NCI-H460 (cell line): ENCODE measurements at places on chromosomes 1 and 21.

DNA sequence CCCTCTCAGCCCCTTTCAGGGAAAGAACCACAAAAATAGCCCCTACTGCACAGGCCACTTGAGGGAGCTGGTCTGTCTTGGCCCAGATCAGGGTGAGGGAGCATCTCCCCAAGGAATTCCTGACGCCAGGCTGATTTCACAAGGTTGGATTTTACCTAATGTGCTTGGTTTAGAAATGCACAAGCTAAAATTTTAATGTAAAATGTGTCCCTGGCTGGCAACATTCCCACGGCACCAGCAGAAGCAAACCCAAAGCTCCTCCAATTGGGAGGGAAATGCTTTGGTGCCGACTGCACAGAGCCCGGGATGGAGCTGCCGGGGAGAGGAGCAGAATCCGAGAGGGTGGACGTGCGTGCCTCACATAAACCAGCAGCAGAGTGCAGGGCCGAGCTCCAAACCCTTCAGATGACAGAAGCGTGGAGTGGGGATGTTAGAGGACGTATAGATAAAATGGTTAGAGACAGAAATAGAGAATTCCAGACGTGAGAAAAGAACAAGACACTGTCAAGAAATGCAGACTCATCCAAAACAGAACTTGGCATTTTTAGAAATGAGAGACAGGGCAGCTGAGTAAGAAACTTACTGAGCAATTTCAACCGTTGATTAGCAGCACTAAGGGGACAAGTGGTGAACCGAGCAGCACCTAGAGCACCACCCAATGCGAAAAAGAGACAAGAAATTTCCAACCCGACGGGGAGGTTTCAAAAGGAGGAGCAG, 41.6 kb upstream of the TMEM52 start:
- no peak for DNase-seq

GRCh38 chr1:157312082-157312812, 174.1 kb upstream of the ETV3 start:
- no peak for DNase-seq

DNA sequence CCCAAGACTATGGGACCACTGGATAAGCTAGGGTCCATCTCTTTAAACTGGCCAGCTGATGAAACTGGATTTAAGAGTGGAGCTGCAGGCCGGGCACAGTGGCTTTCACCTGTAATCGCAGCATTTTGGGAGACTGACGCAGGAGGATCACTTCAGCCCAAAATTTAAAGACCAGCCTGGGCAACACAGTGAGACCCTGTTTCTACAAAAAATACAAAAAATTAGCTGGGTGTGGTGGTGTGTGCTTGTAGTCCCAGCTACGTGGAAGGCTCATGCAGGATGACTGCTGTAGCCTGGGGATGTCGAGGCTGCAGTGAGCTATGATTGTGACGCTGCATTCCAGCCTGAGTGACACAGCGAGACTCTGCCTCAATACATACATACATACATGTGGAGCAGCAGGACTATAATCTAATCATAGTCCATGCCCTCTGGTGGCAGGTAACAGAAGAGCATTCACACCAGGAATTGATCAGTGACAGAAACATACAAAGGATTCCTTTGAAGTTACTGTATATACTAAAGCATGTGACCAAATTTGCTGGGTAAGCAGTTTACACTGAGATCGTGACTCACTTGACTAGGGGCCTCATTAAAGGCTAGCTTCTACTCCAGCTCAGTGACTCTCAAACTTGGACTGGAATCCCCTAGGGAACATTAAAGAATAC, 101.5 kb upstream of the SLFNL1 start:
- DNase-seq: peak; percentile 16

DNA sequence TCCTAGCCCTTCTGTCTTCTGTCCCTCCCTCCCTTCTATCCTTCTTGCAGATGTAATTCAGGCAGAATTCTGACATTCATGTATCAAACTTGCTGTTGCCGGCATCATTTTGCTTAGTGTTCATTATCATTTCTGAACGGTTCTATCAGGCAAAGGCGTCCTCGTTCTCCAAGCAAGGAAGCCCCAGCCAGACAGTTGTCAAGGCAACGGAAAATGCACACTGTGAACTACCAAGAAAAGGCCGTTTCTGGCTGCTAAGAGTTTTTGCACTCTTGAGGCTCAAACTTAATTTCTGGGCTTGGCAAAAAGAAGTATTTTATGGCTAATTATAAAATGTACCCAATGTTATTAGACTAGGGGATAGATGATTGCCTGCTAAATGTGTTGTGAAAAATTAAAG, 164.7 kb upstream of the KCNJ15 start:
- no peak for DNase-seq

- no peak for DNase-seq
Observed at GRCh38 chr1:86997538-86997937, 83.1 kb downstream of the HS2ST1 start.

GRCh38 chr1:159798893-159799292, 3.3 kb upstream of the FCRL6 start:
- DNase-seq: peak; percentile 83

DNA sequence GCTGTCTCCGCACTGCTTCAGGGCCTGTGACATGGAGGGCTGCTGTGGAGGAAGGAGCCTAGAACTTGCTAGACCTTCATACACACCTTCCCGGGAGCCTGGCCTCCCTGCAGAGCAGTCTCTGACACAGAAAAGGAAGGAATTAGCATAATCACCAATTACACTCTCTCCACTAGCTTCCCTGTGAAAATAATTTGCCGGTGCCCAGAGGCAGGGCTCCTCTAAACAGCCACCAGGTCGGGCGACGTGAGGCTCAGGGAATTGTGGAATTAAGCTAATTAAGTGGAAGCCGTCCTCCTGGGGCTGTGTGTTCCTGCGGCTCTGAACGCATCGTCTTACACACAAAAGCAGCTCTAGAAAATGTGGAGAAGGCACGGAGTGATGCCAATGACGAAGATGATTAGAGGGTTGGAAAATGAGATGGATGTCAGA, 82.6 kb downstream of the NENF start:
- DNase-seq: no peak
